ENCODE measurements at places on chromosomes 2 and 18.
A peak's percentile ranks its signal among the peaks of the same experiment; 100 is the strongest.

GRCh38 chr2:240374085-240374907 is 61.2 kb upstream of the GPC1 start:
- peak; percentile 40 for DNase-seq

GRCh38 chr18:55858661-55859515 is 270.9 kb upstream of the TCF4 start:
- no peak for DNase-seq

- no peak for DNase-seq
These were observed 87.1 kb downstream of the CNTNAP5 start for GRCh38 chr2:124112206-124112605.

GRCh38 chr2:14903709-14904374 is 271.3 kb downstream of the LRATD1 start:
- peak; percentile 66 for DNase-seq

DNA sequence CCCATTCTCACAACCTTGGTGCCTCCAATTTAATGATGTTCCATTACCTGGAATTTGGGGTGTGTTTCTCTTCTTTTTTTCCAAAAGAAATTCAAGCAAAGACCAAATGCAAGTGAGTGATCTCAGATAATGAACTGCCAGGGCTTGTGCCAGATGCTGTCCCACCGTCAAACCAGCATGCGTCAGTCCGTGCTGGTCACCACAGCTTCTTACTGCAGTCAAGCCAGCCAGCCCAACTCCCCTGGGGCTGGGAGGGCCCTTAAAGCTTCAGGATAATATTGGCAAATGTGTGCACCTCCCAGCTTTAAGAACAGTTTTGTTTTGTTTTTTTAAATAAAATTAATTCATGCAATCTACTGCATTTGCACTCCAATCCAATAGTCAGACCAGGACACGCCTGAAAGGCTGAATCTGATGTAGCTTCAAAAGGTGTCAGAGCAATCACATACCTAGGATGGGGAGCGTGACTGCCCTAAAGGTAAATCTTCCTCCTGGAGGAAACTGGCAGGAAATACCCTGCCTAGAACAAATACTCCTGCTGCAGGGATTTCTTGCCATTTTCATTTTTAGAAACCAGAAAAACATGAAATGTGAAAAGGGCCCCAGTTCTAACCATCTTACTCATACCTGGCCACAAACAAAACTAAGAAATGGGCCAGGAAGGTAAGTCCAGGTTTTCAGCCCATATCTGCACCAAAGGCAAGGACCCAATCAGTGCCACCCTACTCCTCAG is 26.8 kb upstream of the SP3 start:
- DNase-seq: no peak

DNA sequence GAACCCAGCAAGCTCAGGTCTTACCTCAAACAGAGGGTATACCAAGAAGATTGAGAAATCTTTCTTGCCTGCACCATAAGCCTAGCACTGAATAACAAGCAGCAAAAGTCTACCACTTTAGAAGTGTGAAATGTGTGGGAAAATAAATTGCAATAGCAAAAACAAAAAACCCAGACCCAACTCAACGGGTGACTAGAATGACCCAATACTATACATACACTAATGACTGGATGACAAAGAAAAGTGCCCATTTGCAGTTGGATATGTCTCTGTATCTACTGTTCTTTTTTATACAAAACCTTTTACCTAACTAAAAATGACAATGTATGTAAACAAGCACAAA is 950.6 kb downstream of the TRIB2 start:
- DNase-seq: no peak

DNA sequence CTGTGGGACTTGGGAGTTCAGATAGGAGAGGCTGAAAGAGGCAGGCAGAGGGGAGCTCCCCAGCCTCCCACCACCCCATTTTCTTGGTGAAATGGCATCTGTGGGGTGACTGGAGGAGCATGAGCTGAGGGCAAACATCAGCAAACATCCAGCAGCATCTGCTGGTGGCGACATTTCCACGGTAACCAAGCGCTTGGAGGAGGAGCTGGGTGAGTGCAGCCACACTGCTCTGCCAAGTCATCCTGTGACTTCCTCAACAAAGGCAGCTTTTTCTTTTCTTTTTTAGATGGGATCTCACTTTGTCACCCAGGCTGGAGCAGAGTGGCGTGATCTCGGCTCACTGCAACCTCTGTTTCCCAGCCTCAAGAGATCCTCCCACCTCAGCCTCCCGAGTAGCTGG is 5.6 kb downstream of the TXNL4A start:
- DNase-seq: no peak

DNA sequence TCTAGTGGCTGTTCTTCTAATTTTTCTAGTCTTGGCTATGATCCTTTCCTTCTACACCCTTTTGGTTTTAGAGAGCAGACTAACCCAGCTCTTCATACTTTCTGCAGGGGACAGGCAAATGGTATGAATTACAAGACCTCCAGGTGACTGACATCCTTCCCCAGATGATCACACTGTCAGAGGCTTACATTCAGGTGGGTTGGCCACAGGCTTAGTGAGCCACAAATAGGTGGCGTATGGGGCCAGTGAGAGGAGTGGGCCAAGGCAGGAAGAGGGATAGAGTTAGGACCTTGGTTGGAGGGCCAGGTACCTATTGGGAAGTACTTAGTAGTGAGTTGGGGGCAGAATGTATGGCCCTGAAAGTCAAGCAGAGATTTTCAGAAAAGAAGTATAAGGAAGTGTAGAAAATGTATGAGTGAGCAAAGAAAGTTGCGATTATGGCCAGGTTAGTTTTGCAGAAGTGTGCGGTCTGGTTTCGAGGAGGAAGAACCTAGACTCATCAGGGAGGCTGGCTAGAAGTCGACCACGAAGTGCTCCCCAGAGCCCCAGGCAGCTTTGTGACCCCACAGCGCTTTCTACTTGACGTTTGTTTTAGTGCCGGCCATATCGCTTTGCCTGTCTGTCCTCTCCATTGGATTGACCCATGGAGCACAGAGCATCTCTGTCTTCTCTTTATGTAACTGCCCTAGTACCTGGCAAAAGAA is 20.0 kb downstream of the SFTPB start:
- DNase-seq: no peak

DNA sequence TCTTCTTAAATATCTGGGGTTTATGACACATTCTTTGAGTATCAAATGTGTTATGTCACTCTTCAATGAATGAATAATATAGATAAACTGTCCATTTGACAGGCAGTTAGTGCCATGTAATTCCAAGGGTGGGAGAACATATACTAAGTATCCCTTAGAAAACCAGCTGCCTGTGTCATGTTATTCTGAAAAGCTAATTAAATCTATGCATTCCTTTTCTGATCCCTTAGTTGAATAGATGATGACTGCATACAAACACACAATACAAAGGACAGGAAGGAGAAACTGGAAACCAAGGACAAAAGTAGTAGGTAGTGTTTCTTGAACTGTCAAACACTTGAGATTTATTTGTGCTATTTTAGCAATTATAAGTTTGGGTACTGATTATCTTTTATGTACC is 8.3 kb downstream of the ARHGAP28 start:
- no peak for DNase-seq

- no peak for DNase-seq
These were observed 8.7 kb upstream of the NGEF start for GRCh38 chr2:233021771-233022170.

GRCh38 chr2:112055730-112056625 is 909 bp downstream of the TMEM87B start:
- no peak for DNase-seq

DNA sequence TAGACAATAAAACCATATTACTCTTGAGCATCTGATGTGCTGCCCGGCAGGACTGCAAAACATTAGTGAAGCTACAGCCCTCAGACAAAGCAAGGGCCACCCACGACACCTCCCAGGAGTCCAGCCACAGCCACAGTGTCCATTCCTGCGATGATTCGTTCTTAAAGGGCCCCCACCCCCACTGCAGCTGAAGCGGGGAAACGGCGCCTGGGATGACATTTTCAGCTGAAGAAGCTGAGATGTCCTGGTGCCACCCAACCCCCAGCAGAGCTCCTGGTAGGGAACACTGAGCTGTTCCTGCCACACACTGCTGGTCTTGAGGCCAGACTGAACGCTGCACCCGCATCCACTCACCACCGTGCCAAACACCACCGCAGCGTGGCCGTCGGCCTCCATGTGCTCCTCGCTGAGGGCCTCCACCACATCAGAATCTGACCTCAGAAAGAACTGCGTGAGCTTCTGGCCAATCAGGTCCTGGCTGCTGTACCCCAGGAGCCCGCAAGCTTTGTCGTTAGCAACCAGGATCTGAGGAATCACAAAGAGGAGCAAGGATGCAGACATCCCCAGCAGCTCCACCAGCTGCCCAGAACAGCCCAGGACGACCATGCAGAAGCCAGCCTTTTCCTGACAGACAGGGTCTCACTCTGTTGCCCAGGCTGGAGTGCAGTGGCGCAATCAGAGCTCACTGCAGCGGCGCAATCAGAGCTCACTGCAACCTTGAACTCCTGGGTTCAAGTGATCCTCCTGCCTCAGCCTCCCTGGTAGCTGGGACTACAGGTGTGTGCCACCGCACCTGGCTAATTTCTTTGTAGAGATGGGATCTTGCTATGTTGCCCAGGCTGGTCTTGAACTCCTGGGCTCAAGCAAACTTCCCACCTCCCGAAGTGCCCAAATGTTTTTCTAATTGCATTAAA is 9.5 kb downstream of the PASK start:
- DNase-seq: no peak

DNA sequence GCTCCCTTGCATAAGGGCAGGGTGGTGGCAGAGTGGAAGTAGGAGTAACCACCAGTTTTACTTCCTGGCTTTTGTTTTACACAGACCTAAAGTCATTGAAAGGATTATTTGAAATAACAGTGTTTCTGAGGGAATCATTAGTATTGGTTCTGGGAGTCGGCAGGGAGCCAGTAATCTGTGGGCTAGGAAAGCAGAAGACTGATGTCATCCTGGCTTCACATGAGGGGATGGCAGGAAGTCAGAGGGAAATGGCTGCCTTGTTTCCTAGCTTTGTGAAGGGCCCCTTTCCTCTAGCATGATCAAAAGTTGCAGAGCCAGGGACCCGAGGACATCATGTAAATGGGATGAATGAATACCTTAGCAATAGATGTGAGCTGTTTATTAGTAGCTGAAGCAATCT is 792.6 kb downstream of the CPS1 start:
- no peak for DNase-seq

- no peak for DNase-seq
These were observed 67.3 kb upstream of the ST6GAL2 start for GRCh38 chr2:106953236-106953635.

DNA sequence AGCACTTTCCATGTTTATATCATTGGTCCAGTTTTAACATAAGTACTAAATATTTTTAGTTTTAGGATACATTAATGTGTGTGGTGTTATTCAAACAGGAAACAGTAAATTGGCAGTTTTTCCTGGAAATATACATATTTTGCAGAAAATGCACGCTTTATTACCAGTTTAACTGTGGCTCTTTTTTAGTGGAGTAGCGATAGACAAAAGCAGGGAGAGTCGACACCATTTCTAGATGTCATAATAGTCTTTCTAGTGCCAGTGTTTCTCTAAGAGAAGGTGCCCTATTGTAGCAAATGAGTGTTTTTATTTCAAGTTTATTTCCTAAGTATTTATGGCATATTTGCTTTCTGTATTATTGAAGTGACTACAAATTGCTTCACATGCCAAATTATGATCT is 9.1 kb upstream of the SLC35G4 start:
- DNase-seq: no peak

DNA sequence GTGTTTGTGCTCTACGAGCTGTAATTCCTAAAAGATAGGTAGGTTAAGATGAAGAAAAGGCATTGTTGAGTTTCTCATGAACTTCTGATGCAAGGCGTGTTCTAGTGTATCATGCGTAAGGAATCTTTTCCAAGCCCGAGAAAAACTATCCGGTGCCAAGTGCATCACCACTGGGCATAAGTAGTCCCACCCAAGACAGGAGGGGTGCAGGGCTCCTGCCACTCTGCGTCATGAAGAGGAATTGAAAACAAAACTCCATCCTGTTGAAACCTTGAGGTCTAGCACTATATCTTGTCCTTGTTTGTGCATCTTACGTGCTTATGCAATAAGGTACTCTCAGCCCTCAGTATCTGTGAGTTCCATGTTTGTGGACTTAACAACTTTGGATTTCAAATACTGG is 45.7 kb downstream of the RAB31 start:
- DNase-seq: no peak

- DNase-seq: no peak
These were observed 54.9 kb upstream of the AMMECR1L start for GRCh38 chr2:127940641-127941040.

- no peak for DNase-seq
These were observed 8.5 kb downstream of the PRKD3 start for GRCh38 chr2:37316181-37316580.

GRCh38 chr18:5309888-5310470 is 14.5 kb upstream of the ZBTB14 start:
- DNase-seq: no peak

GRCh38 chr18:40110455-40110854 is 1844.6 kb upstream of the PIK3C3 start:
- no peak for DNase-seq

GRCh38 chr2:162890690-162891311 is 52.2 kb upstream of the KCNH7 start:
- DNase-seq: peak; percentile 28

GRCh38 chr2:101310090-101310833 is 1.8 kb upstream of the RNF149 start:
- no peak for DNase-seq

DNA sequence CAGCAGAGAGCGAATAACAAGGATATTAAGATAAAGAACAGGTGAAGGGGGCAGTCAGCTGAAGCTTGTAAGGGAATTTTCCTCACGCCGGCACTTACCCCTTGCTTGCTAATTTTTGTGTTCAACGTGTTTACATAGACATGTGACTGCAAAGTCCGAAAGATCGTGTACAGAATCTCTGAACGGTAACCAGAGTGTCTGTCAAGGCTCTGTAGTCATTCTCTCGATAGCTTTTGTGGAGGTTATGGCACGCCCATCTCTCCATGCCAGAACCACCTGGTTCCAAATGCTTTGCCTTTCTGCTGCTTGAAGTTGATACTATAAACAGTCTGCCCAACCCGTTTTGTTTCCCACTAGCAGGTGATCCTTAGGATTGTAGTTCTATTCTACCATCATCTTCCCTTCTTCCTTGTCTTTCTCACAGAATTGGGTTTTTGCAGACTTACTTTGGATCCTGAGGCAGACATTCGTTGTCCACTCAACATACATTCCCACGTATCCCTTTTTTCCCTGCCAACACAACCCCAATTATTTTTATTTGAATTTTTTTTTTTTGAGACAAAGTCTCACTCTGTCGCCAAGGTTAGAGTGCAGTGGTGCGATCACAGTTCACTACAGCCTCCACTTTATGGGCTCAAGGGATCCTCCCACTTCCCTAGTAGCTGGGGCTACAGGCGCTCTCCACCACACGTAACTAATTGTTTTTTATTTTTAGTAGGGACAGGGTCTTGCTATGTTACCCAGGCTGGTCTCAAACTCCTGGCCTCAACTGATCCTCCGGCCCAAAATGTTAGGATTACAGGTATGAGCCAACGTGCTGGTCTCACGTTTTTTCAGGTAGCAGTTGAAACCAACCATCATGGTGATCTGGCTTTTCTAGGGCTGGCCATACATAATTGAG is 1.3 kb upstream of the USP34 start:
- no peak for DNase-seq

Measured in NT2/D1 (cell line).